Activated CD4-positive, alpha-beta T cell treated with anti-CD3 and anti-CD28 coated beads, Interleukin-2, amount 10 ng/mL, durations not matched to agents 7 days and 5 days (primary cell): ENCODE measurements at places on chromosomes 2 and 18.

DNA sequence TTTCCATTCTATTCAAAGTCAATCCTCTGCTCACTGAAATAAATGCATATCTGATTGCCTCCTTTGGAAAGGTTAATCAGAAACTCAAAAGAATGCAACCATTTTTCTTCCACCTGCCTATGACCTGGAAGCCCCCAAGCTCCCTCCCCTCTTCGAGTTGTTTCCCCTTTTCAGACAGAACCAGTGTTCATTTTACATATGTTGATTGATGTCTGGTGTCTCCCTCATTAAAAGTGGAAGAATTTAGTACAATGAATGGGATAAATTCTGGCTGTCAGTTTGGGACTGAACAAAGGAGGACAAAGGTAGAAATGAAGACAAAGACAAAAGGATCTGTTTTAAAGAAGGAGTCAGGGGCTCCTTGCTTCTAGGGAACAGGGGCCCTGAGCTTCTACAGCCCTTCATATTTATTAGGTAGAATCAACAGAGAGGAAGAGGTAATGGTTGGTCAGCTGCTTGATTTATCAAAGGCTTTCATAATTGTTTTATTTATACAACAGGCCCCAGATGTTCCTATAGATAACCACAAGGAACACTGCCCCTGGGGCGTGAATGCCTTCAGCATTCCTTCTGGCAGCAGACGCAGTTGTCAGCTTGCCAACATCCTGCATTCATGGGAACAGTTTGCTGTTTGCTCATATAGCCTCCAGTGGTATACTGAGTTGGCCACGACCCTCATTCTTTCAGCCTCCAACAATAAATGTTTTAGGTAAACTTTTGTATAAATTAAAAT lies 949.8 kb upstream of the LRATD1 start:
- H3K36me3 ChIP-seq = no peaks in the 10 kb centered on the region
- H3K27me3 ChIP-seq = no peaks in the 10 kb centered on the region
- no peaks in the 10 kb centered on the region for H3K4me1 ChIP-seq
- no peak for DNase-seq
- no peak overlapping the region for H3K27ac ChIP-seq

- no peaks in the 10 kb centered on the region for H3K36me3 ChIP-seq
- H3K4me1 ChIP-seq = no peaks in the 10 kb centered on the region
- H3K4me3 ChIP-seq = no peak overlapping the region
- DNase-seq = no peak
Measured at GRCh38 chr2:209977386-209978239, 24.8 kb upstream of the RPE start.

- peaks cover 1% of the 10 kb centered on the region for H3K36me3 ChIP-seq
- peak overlapping the region; percentile 66 for H3K4me3 ChIP-seq
- H3K27me3 ChIP-seq = peaks cover 81% of the 10 kb centered on the region
- no peak for DNase-seq
Measured at GRCh38 chr2:10078704-10079265, 1.4 kb downstream of the CYS1 start.

- H3K27me3 ChIP-seq = no peaks in the 10 kb centered on the region
- peak overlapping the region; percentile 68 for H3K27ac ChIP-seq
- no peak for DNase-seq
Measured at GRCh38 chr2:113236367-113237159, 42.2 kb downstream of the PAX8 start.

GRCh38 chr2:96866986-96867755 lies 2.7 kb downstream of the SEMA4C start:
- peaks cover 44% of the 10 kb centered on the region for H3K4me1 ChIP-seq
- no peak for DNase-seq
- H3K27ac ChIP-seq = peak overlapping the region; percentile 85
- H3K27me3 ChIP-seq = peaks cover 10% of the 10 kb centered on the region
- peaks cover 23% of the 10 kb centered on the region for H3K36me3 ChIP-seq
- peak overlapping the region; percentile 79 for H3K4me3 ChIP-seq

GRCh38 chr2:230234122-230234722 lies 8.7 kb downstream of the SP140 start:
- H3K27me3 ChIP-seq = no peaks in the 10 kb centered on the region
- no peak overlapping the region for H3K4me3 ChIP-seq
- H3K36me3 ChIP-seq = peaks cover 67% of the 10 kb centered on the region

DNA sequence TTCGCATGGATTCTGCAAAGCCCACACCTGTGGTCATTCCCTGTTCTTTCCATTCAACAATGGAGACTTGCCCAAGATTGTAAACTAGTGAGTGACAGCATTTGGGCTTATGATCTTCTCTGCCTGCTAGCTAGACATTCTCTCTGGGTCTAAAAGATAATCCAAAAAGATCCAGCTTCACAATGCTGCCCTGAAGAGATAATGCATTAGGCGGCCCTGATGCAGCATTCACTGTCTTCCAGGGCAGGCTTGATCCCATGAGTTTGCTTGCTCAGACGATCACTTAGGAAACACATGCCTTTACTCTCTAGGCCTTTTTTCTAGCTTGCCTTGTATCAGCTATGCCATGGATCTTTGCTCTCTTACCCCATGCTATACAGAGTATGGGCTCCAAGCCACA lies 196.1 kb downstream of the SETBP1 start:
- H3K36me3 ChIP-seq = no peaks in the 10 kb centered on the region
- no peaks in the 10 kb centered on the region for H3K27me3 ChIP-seq
- no peak overlapping the region for H3K4me3 ChIP-seq
- H3K27ac ChIP-seq = no peak overlapping the region

- H3K36me3 ChIP-seq = no peaks in the 10 kb centered on the region
- no peaks in the 10 kb centered on the region for H3K27me3 ChIP-seq
- H3K4me3 ChIP-seq = no peak overlapping the region
- no peaks in the 10 kb centered on the region for H3K4me1 ChIP-seq
Measured at GRCh38 chr2:1826226-1826905, 82.1 kb upstream of the PXDN start.

DNA sequence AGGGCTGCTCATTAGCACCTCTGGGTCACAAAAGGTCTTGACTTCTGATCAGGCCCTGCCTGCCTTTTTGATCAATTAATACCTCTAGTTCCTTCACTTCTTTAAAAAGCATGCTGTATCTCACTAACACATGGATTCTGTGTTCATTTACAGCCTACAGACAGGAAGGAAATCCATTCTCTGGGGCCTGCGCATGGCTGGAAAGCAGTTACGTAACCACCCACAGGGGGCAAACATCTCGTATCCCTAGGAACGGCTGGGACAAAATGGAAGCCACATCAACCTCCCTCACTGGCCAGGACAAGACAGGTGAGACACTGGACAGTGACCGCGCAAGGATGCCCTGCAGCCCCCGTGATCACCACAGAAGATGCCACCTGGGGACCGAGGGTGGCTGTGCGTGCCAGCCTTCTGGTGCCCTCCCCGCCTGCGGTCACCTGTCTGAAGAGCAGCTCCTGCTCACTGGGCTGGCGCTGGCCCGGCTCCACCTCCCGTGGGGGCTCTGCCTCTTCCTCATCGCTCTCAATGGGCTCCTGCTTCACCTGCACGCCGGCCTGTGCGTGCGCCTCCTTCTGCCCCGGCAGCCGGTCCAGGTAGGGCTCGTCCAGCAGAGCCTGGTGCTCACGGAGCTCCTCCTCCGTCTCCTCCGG lies 266.9 kb downstream of the TWIST2 start:
- no peak overlapping the region for H3K4me3 ChIP-seq
- peaks cover 20% of the 10 kb centered on the region for H3K4me1 ChIP-seq
- H3K36me3 ChIP-seq = peaks cover 6% of the 10 kb centered on the region
- H3K27ac ChIP-seq = no peak overlapping the region
- no peaks in the 10 kb centered on the region for H3K27me3 ChIP-seq

DNA sequence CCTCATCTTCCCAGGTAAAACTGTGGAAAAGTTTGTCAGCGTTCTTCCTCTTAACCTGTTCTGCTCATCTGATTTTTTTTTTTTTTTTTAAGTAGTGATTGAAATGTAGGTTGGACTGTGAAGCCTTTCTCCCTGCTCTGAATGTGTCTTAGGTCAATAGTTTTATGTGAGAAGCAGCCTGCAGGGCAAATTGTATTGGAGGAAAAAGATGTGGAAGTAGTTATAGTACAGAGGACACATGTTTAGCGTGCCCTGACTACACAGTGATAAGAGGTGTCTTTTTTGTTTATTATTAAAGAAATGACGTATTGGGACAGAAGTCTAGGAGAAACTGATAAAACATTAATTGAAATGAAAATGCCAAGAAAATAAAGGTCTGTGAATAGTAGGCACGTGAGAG lies 1.5 kb downstream of the MTA3 start:
- peaks cover 14% of the 10 kb centered on the region for H3K36me3 ChIP-seq
- no peaks in the 10 kb centered on the region for H3K27me3 ChIP-seq
- DNase-seq = no peak
- H3K27ac ChIP-seq = peak overlapping the region; percentile 96

- no peak for DNase-seq
- H3K4me1 ChIP-seq = no peaks in the 10 kb centered on the region
- no peak overlapping the region for H3K27ac ChIP-seq
- H3K4me3 ChIP-seq = no peak overlapping the region
- H3K36me3 ChIP-seq = no peaks in the 10 kb centered on the region
Measured at GRCh38 chr2:156852210-156852609, 405.3 kb upstream of the GALNT5 start.

DNA sequence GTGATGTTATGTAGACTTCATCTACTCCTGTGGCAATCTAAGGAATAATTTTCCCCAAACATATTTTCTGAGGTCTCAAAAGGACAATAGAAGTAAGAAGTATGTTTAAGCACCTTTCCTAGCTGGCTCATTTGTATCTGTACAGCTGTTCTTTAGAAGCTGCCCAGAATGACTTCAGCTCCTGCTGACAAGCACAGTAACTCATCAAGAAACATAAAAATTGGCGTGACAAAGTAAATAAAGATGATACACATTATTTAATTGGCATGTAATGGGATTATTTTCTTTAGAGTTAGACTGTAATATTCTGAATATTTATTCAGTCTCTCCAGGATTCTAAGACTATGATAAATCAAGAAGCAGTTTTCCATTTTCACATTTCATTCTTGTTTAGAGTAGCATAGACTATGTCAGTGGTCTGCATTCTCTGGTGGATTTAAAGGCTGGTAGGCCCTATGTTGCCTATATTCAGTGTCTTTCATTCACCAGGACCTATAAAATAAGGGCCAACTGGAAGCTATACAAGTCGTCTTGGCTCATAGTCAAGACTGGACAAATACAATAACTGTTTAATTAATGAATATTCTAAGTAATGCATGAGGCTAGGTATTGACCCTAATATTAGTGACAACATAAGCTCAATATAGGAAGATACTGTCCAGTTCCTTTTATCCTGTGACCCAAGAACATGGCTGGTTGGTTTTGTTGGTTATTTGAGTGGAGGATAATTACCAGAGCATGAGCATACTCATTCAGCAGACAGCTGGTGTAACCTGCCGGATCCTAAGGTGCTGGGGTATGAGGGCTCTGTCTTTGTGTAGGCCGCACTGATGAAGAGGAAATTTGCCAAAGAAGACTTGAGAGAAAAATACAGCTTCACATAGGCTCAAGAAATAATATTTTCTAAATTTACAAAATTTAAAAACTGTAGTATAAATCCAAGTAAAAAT lies 107.0 kb downstream of the PDE1A start:
- H3K27me3 ChIP-seq = no peaks in the 10 kb centered on the region
- DNase-seq = no peak
- H3K4me1 ChIP-seq = no peaks in the 10 kb centered on the region
- no peak overlapping the region for H3K4me3 ChIP-seq

GRCh38 chr2:88281302-88282217 lies 111.4 kb downstream of the THNSL2 start:
- H3K4me1 ChIP-seq = no peaks in the 10 kb centered on the region
- H3K36me3 ChIP-seq = no peaks in the 10 kb centered on the region

- H3K4me1 ChIP-seq = no peaks in the 10 kb centered on the region
- H3K36me3 ChIP-seq = no peaks in the 10 kb centered on the region
- no peak overlapping the region for H3K4me3 ChIP-seq
- H3K27ac ChIP-seq = no peak overlapping the region
Measured at GRCh38 chr18:6607343-6607742, 122.2 kb upstream of the ARHGAP28 start.
